ENCODE measurements at places on chromosomes 1 and 21.

DNA sequence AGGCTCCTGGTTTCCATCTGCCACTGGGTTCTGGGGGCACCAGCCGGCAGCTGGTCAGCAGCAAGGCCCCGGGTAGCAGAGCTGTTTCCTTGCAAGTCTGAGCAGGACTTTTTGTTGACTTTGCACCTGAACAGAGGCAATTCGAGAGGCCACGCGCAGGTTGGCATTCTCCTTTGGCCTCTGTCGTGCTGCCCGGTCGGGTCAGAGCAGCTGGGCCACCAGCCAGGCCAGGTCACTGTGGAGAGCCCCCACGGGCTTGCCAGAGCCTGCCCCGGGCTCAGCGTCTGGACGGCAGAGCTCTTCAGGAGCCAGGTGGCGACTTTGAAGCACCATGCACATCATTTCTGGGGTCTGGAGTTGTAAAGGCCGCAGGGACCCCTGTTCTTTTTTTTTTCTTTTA, 28.4 kb upstream of the TMEM52 start:
- no peak for DNase-seq

DNA sequence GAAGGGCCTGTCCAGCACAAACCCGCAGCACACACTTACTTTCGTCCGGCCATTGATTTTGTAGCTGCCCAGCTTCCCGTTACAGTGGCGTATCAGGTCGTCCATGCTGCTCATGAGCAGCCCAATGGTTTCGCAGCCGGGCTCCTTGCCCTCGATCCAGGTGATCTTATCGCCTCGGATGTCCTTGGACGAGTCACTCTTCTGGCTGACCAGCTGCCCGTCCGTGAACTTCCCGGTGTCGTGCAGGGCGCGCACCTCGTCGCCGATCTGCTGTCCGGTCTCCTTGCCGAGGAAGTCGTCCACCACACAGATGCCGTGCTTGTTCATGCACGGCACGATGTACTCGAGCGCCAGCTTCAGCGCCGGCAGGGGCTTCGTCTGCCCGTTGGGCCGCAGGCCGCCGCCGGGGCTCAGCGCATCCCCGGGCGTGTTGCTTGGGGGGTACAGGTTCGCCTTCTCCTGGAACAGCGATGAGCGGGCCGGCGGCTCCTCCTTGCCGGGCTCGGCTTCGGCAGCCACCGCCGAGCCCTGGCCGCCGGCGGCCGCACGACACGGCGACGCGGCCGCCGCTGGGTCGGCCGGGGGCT, 1.0 kb downstream of the EGLN1 start:
- DNase-seq, result peak; percentile 64

DNA sequence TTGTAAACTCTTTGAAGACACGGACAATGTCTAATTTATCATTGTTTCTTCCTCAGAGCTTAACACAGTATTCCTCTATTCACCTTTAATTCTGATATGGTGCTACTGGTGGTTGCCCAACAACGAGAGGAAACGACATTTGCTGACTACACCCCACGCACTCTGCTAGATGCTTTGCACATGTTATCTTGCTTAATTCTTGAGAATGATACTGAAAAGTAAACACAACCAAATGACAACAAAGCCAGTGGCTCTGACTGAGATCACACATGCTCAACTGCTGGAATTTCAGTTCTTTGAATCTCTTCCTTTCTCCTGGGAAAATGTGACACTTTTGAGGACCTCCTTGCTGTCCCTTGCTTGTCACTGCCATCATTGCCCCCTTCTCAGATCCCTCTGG, 37.2 kb upstream of the DDAH1 start:
- no peak for DNase-seq

DNA sequence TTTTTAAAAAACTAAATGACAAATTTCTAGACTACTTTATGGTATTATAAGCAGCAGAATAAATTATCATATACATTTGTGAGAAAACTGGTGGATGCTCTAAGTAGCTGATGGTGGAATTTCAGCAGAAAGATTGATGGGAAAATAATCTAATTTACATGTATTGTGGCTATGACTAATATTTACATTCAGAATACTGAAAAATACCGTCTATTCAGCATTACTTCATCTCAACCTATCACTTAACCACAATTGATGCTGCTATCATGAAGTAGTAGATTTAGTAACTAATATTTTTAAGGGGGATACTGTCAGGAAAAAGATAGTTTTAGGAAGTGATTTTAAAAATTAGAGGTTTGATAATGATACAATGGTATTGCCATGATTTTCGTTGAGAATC, 137.9 kb downstream of the IFI44 start:
- DNase-seq, result no peak

DNA sequence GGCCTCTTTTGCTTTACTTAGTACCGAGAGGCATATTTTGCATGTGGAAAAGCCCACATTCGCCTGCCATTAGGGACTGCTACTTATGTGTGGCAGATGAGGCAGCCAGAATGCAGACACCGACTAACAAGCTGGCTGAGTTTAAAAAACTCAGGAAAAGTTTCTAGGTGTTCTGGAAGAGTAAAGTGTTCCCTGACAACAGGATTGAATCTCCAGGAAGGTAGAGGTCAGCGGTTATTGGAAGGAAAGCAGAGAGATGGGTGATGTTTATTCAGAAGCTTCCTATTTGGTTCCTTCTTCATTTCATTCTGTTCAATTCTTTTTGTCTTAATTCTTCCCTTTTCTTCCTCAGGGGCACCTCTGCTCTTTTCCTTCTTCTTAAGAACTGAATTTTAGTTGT, 206.9 kb upstream of the SNX7 start:
- DNase-seq, result no peak

- no peak for DNase-seq
Measured at GRCh38 chr21:43733060-43733459, 14.1 kb downstream of the PDXK start.

DNA sequence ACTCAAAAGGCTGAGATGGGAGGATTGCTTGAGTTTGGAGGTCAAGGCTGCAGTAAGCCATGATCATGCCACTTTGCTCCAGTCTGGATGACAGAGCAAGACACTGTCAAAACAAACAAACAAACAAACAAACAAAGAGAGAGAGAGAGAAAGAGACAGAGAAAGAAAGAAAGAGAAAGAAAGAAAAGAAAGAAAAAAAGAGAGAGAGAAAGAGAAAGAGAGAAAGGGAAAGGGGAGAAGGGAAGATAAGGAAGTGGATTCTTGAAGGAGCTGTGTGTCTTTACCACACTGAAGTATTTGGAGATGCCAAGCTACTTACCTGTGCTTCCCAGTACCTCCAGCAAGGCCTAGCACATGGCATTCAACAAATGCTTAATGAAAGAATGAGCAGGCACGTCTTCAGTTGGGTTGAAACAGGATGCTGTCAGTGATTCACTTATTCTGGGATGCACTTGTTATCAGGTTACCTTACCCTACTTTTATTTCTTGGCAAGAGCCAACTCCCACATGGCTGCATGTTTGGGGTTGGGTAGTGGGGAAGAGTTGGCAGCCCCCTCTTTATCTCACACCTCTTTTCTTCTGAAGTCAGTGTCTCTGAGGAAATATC, 28.8 kb downstream of the CD101 start:
- no peak for DNase-seq

DNA sequence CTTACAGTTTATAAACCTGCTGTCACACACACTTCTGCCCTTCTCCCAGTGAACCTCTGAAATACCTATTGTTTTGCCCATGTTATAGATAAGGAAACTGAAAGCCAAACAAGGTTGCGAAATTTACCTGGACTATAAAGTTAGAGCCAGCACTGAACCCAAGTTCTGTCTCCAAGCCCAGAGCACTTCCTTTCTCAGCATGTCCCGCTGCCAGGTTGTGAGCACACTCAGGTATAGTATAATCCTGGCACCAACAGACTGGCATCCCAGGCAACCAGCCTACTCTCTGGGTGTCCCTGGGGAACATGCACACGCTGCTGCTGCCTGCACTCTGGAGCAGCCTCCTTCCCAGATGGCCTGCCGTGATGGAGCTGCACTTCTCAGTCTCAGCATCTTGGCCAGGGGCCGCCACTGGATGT, 45.1 kb downstream of the PGBD5 start:
- no peak for DNase-seq

DNA sequence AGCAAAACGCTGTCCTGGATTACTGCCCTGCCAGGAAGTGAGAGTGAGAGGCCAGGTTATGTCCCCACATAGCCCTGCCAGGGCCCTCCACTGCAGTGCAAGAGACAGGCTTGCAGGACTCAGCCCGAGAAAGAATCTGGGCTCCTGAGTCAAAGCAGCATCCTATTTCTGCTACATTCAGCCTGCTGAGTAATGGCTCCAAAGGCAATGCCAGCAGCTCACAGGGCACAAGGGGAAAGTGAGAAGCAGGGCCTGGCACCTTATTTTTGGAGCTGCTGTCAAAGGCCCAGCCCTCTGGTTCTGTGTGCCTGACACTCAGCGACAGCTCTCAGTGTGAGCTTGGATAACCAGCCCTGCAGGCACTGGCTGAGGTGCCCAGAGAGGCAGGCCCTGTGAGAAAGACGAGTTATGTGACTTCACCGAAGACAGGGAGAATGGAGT, 83.9 kb downstream of the DTL start:
- no peak for DNase-seq

DNA sequence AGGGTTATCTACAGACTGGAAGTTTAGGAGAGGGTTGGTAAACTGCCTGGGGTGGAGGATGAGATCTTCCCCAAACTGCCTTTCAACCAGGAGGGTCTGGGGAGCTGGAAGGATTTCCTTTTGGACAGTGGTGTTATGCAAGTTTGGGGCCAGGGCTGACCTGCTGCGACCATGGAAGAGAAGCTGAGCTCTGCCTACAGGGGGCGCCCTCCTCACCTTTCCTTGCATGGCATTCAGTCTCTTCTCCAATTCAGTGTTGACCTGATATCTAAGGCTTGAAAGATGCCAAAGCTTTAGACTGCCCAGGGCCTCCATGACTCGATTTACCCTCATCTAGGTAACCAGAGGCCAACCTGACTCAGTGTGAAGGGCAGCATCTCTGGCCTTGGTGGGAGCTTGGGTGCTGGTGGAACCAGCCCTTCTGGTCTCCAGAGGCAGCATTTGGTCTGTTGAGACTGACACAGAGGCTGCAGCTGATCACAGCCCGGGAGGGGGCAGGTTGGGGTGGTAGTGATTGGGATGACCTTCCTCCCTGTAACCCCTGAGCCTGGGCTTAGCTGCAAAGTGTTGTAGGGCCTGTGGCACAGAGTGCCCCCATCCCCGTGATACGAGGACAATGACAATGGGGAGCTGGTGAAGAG, 170.0 kb downstream of the GRIK3 start:
- DNase-seq, result peak; percentile 36

GRCh38 chr1:31666263-31666963, 21.7 kb upstream of the PEF1 start:
- DNase-seq, result peak; percentile 82

DNA sequence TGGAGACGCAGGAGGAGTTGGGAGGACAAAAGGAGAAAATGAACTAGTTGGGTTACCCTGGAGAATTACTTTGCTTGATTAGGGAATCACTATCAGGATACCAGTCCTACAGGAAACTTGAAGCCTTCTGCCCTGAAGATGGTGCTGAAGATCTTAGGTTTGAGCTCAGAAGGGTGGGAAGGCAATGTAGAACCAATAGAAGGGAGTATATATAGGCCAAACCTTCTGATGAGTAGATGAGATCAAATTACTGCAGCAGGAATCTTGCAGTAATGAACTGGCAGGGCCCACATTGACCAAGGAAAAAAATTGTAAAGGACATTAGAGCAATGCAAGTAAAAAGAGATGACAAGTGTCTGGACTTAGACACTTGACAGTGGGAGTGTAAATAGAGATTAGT, 116.3 kb upstream of the CACYBP start:
- peak; percentile 15 for DNase-seq

DNA sequence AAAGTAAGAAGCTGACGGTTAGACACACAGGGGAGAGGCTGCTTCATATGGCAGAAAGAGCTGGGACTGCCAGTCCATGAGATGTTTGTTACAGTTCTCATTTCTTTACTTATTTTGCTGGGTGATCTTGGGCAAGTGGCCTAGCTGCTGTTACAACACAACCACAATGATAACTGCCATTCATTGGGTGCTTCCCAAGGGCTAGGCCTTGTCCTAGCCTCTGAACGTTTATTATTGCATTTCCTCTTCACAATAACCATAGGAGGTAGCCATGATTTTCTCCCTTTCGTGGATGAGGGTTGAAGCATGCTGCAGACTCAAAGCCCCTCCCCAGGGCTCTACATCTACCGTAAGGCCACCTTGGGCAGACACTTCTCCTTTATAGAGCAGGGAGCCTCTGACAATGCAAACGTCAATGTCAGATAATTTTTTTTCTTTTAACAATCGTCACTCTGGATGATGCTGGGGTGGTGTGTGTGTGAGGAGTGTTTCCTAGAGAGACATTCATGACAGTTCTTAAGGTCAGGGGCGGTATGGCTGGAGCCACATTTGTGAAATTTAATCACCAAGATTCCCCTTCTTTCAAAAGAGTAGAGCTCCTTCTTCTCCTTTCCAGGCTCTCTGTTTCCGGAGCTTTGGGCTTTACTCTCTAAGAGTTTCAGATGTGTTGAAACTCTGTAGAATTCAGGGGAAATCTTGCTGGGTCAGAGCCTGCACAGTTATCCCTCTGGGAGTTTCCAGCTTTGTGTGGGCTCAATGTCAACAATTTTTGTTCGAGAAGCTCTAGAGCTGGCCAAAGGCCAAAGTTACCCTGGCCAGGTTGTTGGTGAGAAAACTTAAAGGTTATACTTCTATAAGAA, 138.5 kb upstream of the SGIP1 start:
- DNase-seq, result no peak

DNA sequence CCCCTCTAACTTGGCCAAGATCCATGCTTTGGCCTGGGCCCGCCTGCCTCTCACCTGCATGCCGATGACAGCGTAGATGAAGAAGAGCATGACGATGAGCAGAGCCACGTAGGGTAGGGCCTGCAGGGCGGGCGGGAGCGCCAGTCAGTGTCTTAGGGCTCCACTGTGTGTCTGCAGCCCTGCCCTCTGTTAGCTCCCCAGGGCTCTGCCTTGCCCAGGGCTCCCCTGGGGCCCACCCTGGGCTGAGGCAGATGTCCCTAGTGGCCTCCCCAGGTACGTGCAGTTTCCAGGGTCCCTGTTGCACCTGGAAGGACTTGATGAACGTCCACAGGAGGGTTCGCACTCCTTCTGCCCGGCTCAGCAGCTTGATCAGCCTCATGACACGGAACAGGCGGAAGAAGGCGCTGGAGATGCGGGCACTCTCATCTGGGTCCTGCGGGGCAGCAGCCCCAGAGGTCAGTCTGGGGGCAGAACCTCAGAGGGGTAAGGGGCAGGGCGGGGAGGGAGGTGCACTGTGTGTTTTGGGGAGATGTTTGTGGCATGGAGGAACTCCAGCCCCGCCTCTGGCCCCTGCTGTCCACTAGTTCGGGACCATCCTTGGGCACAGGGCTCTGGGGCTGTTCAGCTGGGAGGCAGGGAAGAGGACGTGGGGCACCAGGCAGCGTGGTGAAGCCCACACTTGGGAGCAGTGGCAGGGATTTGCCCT, 29.8 kb upstream of the KIF21B start:
- no peak for DNase-seq

GRCh38 chr1:197841883-197842553, 60.4 kb upstream of the C1orf53 start:
- no peak for DNase-seq

GRCh38 chr1:119884711-119885110, 11.6 kb downstream of the ADAM30 start:
- DNase-seq, result no peak
